ENCODE measurements at places on chromosomes 11 and 22. TPM values are rescaled to one million over a fixed set of nuclear protein-coding genes. Genes with fewer than 3 reads are reported as not detected.

- DNase-seq = no peak
Measured at GRCh38 chr11:112583261-112583893, 322.7 kb upstream of the PLET1 start.

DNA sequence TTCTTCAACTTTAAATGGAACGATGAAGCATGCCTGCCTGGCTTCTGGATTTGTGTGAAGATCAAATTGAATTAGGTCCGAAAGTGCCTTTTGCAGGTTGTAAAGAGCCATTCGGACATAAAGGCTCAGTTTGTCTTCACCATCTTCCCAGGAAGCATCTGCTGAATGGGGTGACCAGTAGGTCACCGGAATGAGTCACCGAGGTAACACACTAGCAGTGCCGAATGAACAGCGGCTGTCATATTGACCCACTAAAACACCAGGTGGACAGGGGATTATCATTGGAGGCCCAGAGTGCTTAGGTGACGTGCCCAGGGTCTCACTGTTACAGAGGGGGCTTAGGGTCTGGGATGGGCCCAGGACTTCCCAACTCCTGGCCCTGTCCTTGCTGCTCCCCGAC is 43.1 kb upstream of the MYH9 start:
- peak; percentile 57 for DNase-seq

- no peak for DNase-seq
Measured at GRCh38 chr11:17498475-17498874, 21.8 kb upstream of the ABCC8 start.

- peak; percentile 19 for DNase-seq
Measured at GRCh38 chr11:30992513-30992849, 377.1 kb downstream of the DCDC1 start.

DNA sequence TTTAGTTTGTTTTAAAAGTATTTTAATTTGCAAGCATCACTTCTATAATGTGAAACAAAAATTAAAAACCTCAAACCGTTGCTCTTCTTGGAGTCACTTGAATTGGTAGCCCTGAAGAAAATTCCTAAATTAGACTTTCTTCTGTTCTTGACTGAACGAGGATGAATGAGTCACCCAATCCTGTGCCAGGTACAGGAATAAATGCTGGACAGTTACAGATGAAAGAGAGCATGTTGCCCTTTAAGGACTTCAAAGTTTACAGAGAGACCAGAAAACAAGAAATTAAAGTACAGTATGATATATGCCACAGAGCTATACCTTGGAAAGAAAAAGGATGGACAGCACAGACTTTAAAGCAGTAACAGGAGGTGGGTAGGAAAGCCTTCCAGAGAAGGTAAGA is 41.3 kb upstream of the CXCR5 start:
- DNase-seq = no peak

DNA sequence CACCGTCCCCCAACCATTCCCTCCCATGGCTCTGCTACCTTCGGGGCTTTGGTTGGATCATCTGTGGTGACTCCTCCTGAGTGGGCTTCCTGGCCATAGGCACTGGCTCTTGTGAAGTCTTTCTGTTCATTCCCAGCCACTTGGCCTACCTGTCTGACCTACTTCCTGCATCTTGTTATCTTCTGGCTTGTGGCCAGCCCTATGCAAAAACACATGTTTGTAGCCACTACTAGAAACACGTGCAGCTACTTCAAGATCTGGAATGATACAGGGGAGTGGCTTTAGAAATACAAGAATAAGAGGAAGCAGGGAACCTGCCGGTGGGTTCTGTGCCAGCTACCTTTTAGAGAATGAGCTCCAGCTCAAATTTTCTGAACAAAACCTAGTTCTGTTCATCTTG is 20.9 kb downstream of the RCOR2 start:
- no peak for DNase-seq

DNA sequence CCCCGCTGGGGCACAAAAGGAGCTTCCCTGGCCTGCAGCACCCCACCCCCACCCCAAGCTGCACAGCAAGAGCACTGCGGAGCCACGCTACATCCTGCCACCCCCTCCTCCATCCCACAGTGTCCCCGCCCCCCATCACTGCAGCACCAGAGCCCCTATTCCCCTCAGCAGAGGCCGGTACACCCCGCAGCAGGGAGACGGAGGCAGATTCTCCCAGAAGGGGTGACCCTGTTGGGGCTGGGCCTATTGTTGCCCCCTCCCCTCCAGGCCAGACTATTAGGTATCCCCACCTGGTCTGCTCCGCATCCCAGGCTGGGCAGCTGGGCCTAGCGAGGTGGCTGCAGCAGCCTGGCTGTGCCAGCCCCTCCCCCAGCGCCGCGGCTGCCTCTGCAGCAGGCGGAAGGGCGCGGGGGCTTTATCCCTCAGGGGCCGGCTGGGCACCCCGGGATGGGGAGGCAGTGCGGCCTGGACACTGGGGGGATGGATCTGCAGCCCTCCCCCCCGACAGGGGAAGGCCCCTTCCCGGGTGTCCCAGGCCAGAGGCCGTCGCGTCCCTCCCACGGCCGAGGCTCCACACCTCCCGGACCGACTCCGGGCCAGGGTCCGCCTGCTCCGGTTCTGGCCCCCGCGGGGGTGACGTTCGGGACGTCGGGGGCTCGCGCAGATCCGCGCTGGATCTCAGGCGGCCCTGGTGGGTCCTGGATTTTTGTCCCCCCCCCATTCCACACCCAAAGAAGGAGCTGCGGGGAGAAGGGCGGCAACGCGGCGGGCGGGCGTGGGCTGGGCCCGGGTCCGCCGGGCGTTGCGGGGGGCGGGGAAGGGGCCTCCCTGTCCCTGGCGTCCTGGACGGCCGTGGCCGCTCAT is 943 bp downstream of the DUSP8 start:
- DNase-seq = no peak

DNA sequence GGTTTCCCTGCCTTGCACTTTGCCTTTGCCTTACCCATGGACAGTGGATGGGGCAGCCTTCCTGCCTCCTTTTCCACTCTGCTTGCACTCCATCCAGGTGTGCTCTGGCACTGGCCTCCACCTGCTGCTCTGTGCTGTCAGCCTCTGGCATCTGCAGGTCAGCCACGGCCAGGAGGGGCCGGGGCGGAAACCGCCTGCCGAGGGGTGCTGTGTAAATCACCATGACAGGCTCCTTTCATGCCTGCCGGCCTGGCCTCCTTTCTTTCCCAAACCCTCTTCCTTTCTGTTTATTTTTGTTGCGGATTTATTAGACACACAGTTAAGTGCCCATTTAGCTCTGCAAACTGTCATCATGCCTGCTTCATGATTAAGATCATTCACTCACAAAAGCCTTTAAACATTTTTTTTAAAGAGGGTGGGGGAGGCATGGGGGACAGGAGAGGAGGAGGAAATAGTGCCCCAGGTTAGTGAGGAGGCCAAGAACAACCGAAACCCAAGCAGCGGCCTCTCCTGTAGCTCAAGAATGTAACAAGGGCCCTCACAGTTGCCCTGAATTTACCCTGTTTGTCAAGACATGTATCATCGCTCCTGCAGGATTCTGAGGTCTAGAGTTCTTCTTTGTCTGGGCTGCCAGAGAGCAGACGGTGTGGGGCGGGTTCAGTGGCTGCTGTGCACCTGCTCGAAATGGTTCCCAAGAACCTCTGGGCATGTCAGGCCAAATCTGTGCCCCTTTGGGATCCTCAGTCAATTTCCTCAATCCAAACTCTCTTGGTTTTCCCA is 83.3 kb downstream of the BARX2 start:
- peak; percentile 2 for DNase-seq

DNA sequence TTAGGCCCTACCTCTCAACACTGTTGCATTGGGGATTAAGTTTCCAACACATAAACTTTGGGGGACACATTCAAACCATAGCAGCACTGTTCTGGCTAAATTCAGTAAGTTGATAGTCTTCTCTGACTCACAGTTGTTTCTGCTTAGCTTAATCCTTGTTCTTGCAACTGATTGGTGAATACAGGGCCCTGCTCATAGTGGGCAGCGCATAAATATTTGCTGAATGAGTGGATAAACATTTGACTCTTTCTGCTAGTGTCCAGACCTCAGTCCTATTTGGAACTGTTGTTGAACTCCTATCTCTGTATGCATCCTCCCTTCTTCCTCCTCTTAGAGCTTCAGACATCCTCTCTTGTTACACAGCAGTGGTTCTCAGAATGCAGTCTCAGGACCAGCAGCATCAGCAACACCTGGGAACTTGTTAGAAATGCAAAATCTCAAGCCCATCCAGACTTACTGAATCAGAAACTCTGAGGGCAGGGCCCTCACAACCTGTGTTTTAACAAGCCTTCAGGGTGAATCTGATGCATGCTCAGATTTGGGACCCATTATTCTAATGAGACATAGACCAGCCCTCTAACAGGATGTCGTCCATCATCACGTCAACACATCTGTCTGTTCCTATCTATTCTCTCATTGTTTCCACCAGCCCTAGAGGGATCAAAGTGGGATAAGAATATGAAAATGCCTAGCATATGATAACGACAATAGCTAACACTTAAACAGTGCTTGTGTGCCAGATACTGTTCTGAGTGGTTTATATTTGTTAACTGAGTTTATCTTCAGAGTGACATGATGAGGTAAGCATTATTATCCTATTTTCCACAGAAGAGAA is 22.3 kb downstream of the SPON1 start:
- DNase-seq = peak; percentile 72

DNA sequence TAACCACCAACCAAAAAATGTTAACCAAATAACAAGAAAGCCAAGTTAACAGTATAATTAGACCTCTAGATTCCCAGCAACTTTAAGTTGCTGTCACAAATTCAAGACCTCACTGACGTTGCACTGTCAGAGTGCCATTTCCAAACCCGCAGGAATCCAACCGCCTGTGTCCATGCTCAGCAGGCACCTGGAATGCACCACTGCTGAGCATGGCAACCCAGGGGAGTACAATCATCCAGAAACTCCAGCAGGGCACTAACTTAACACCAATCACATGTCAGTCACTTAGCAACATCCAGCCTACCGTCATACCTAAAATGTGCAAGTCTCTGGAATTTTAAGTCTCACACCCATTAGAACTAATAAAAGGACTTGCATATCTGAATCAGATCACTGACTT is 48.8 kb downstream of the SMCO4 start:
- peak; percentile 85 for DNase-seq

DNA sequence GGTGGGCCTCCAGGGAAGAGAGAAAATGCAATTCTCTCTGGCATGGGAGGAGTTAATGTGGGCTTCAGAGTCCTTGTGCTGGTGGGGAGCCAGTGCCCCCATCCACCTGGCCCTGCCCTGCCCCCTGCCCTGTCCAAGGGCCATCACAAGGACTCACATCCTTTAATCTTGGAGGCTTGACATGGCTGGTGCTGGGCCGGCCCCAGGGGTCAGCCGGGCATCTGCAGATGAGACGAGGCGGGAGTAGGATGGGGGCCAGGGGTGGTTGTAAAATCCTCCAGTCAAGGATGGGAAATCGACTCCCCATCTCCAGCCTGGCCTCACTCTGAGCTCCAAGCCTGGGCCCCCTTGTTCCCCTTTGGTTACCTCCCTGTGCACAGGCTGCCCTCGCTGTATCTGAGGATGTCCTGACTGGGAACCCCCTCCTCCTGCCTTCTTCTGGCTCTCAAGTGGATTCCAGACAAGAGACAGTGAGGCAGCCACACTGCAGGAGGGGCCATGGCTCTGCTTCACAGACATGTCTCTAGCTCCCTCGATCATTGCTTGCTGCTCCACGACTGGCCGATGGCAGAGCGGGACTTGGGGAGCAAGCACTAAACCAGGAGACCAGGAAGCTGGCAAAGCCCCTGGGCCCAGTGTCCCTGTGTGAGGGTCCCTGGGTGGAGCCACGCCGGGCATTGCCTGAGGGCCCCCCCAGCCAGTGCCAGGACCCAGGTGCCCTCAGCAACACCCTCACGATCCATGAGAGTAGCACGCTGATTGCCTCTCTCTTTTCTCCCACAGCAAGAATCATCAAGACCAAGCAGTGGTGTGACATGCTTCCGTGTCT is 1120.5 kb downstream of the BRD1 start:
- no peak for DNase-seq

OR8J3 gene
- total RNA-seq = not detected

YPEL1 gene
- total RNA-seq = 2.7 TPM

BAIAP2L2 gene
- not detected for total RNA-seq

SYCE3 gene
- total RNA-seq = not detected

TEX54 gene
- total RNA-seq = not detected

DRD4 gene
- not detected for total RNA-seq

All from A172 (cell line).